ENCODE measurements at places on chromosomes 2 and 18. TPM values are rescaled to one million over a fixed set of nuclear protein-coding genes. Genes with fewer than 3 reads are reported as not detected.

Gene L3MBTL4
- total RNA-seq: 0.56 TPM

Gene ANO7
- total RNA-seq: 16.1 TPM

Gene KCNF1
- total RNA-seq: 8.4 TPM

Gene KRTCAP3
- total RNA-seq: 4.6 TPM

Gene MARCHF4
- total RNA-seq: 0.46 TPM

GRCh38 chr2:124879640-124880039, 854.6 kb downstream of the CNTNAP5 start:
- H3K27me3 ChIP-seq: no peaks in the 10 kb centered on the region
- no peaks in the 10 kb centered on the region for H3K36me3 ChIP-seq
- DNase-seq: no peak
- peaks cover 3% of the 10 kb centered on the region for H3K4me1 ChIP-seq
- H3K27ac ChIP-seq: no peak overlapping the region
- no peak overlapping the region for H3K4me3 ChIP-seq

DNA sequence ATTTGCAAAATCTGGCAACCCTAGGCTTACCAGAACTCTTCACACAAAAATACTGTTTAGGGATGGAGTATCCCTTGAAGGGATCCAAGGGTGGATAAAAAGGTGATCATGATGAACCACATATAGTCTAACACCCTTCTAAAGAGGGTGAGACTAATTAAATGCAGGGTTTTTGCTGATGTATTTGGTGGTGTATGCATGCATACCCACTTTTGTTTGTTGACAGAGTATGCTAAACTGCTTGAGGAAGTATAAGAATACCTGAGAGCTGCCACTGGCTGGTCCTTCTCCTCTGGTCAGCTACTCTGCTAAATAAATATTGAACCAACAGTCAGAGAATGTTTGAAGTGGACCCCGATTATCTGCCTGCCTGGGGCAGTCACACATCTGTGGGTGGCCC, 34.2 kb downstream of the RAPGEF4 start:
- no peak for DNase-seq
- no peak overlapping the region for H3K4me3 ChIP-seq
- peaks cover 4% of the 10 kb centered on the region for H3K27me3 ChIP-seq
- peaks cover 5% of the 10 kb centered on the region for H3K4me1 ChIP-seq
- no peaks in the 10 kb centered on the region for H3K36me3 ChIP-seq
- no peak overlapping the region for H3K27ac ChIP-seq

GRCh38 chr2:217588266-217588665, 414.5 kb downstream of the TNS1 start:
- no peaks in the 10 kb centered on the region for H3K36me3 ChIP-seq
- H3K4me1 ChIP-seq: no peaks in the 10 kb centered on the region
- H3K27me3 ChIP-seq: no peaks in the 10 kb centered on the region

DNA sequence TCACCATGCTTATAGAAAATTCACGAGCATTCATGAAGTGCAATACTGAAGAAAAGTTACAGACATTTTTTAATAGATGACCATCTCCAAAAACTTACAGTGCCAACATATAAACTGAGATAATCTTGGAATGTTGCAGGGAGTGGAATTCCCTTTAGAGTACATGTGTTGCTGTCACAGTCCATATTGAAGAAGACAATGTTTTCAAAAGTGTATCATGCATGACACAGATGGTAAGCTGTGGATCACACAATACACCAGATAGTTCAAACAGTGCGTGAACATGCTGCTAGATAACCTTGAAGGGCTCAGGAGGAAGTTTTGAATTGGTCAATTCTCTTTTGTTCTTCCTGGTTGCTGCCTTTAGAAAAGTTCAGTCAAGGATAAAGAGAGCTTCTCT, 1644.3 kb upstream of the NXPH2 start:
- no peak for DNase-seq
- H3K27me3 ChIP-seq: no peaks in the 10 kb centered on the region
- H3K27ac ChIP-seq: no peak overlapping the region
- no peaks in the 10 kb centered on the region for H3K4me1 ChIP-seq

GRCh38 chr2:70895249-70895648, 40.5 kb upstream of the ATP6V1B1 start:
- peaks cover 67% of the 10 kb centered on the region for H3K27me3 ChIP-seq
- H3K36me3 ChIP-seq: peaks cover 8% of the 10 kb centered on the region
- no peak for DNase-seq
- no peak overlapping the region for H3K4me3 ChIP-seq

DNA sequence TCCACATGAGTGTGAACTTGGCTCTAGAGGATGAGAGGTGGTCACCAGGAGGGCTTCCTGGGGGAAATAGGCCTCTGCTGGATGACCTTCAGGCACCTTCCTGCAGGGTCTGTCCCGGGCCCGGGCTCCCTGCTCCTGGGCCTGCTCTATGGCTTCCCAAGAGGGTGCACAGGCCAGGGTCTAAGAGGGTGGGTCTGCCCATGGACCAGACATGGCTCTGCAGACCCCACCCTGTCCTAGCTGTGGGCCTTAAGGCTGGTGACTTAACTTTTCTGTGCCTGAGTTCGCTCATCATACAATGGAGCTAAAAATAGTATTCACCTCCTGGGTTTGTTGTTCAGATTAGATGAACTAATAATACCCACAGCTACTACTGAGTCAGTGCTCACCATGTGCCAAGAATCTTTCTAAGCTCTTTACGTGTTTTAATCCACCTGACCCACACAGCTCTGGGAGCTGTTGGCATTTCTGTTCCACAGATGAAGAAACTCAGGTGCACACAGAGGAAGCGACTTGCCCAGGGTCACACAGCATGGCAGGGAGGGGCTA, 14.4 kb downstream of the INHBB start:
- H3K4me1 ChIP-seq: no peaks in the 10 kb centered on the region
- H3K36me3 ChIP-seq: no peaks in the 10 kb centered on the region
- no peak overlapping the region for H3K27ac ChIP-seq
- H3K27me3 ChIP-seq: peaks cover 8% of the 10 kb centered on the region

- H3K36me3 ChIP-seq: no peaks in the 10 kb centered on the region
- peaks cover 3% of the 10 kb centered on the region for H3K27me3 ChIP-seq
- DNase-seq: no peak
- no peak overlapping the region for H3K4me3 ChIP-seq
- no peak overlapping the region for H3K27ac ChIP-seq
- H3K4me1 ChIP-seq: peaks cover 18% of the 10 kb centered on the region
Measured at GRCh38 chr2:48107326-48107925, 201.1 kb upstream of the FBXO11 start.

DNA sequence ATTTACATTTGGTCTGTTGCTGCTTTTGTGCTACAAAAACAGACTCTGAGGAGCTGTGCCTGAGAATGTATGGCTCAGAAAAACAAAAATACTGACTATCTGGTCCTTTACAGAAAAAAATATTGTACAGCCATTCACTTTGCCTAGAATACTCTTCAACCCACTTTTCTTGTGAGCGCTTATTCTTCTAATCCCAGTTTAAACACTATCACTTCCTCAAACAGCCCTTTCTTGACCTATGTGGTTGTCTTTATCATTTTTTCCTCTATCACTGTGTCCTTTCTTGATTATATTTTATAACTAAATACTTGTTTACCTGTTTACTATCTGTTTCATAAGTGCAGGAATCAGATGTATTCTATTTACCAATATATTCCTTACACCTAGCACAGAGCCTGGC, 33.5 kb downstream of the CUL3 start:
- H3K4me3 ChIP-seq: no peak overlapping the region
- no peaks in the 10 kb centered on the region for H3K27me3 ChIP-seq
- H3K36me3 ChIP-seq: peaks cover 8% of the 10 kb centered on the region
- DNase-seq: no peak
- no peak overlapping the region for H3K27ac ChIP-seq

GRCh38 chr2:1766425-1766824, 22.1 kb upstream of the PXDN start:
- no peak overlapping the region for H3K4me3 ChIP-seq
- no peaks in the 10 kb centered on the region for H3K4me1 ChIP-seq
- no peak overlapping the region for H3K27ac ChIP-seq

DNA sequence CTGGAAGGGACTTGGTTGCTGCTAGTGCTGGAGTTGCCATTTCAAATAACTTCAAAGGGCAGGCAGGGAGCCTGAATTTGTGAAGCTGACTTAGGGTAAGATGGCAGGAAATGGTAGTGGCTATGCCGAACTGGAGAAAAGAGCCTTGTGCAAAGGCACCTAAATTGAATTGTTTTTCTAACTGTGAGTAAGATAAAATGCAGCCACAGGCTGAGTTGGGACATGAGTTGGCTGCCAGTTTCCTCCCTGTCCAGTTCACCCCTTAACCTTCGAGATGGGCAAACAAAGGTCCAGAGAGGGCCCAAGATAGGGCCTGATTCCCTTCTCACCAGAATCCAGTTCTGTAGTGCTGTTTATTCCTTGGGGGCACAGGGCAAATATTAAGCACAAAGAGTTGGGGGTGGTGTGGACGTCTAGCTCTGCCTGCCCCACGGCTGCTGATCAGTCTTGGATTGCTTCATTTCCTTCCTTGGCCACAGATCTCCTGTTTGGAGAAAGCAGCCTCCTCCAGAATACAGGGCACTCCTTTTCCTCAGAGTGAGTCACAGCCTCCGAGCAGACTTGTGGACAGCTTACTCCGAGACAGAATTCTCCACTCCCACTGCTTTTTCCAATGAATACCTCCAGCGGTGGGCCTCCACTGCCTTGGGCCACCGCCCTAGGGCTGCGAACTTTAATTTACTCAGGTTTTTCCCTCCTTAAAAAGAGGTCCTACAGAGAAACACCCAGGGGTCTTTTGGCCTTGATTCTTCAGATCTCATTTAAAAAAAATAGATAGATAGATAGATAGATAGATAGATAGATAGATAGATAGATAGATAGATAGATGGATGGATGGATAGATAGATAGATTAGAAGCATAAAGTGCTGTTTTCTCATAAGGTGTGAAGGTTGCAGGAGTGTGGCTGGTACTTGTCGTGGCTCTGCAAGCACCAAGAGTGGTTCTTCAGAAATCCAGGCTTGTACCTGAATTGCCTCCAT, 18.4 kb upstream of the SLC20A1 start:
- peak; percentile 27 for DNase-seq
- H3K27me3 ChIP-seq: peaks cover 5% of the 10 kb centered on the region
- peak overlapping the region; percentile 75 for H3K27ac ChIP-seq
- H3K4me3 ChIP-seq: peak overlapping the region; percentile 25
- H3K4me1 ChIP-seq: peaks cover 52% of the 10 kb centered on the region

DNA sequence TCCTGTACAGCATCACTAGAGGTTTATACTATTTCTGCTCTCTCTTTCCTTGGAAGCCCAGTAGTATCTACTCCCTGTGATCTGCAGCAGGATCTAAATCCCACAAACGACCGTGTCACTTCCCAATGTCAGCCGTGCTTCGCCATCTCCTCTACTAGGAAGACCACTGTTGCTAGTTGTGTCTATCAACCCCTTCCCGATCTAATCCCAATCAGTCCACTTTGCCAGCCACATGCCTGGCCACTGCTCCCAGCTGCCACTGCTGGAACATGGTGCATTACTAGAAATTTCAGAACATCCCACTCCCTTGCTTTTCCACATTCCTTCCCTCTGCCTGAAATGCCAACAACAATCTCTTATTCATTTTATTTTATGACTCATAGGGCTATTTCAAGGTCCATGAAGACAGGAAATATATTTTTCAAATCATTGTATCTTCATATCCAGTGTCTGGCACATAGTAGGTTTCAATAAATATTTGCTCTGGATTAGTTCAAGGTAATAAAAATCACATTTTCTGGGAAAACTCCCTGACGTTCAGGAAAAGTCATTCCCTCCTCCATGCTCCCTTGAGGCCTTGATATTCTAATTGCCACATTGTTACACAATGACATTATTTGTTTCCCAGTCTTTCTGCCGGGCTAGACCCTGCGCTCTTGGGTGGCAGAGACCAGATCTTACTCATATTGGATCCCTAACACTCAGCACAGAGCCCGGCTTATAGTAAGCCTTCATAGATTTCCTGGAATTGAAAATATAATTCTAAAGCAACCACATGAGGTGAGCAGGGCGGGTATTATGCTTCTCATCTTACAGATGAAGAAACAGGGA, 2.1 kb upstream of the TRIB2 start:
- no peaks in the 10 kb centered on the region for H3K36me3 ChIP-seq
- peaks cover 19% of the 10 kb centered on the region for H3K4me1 ChIP-seq
- H3K27ac ChIP-seq: peak overlapping the region; percentile 93
- H3K27me3 ChIP-seq: peaks cover 17% of the 10 kb centered on the region
- no peak for DNase-seq

GRCh38 chr2:19073522-19073921, 284.9 kb downstream of the OSR1 start:
- no peak for DNase-seq
- H3K36me3 ChIP-seq: no peaks in the 10 kb centered on the region
- no peaks in the 10 kb centered on the region for H3K27me3 ChIP-seq
- H3K4me3 ChIP-seq: no peak overlapping the region
- H3K27ac ChIP-seq: no peak overlapping the region

- peaks cover 9% of the 10 kb centered on the region for H3K36me3 ChIP-seq
- no peak for DNase-seq
Measured at GRCh38 chr2:8643996-8644356, 37.9 kb upstream of the ID2 start.
